Activated CD8-positive, alpha-beta memory T cell treated with anti-CD3 and anti-CD28 coated beads, Interleukin-2, amount 10 ng/mL, durations not matched to agents 7 days and 5 days (primary cell): ENCODE measurements at places on chromosomes 12 and 14. TPM values are rescaled to one million over a fixed set of nuclear protein-coding genes. Genes with fewer than 3 reads are reported as not detected.

DNA sequence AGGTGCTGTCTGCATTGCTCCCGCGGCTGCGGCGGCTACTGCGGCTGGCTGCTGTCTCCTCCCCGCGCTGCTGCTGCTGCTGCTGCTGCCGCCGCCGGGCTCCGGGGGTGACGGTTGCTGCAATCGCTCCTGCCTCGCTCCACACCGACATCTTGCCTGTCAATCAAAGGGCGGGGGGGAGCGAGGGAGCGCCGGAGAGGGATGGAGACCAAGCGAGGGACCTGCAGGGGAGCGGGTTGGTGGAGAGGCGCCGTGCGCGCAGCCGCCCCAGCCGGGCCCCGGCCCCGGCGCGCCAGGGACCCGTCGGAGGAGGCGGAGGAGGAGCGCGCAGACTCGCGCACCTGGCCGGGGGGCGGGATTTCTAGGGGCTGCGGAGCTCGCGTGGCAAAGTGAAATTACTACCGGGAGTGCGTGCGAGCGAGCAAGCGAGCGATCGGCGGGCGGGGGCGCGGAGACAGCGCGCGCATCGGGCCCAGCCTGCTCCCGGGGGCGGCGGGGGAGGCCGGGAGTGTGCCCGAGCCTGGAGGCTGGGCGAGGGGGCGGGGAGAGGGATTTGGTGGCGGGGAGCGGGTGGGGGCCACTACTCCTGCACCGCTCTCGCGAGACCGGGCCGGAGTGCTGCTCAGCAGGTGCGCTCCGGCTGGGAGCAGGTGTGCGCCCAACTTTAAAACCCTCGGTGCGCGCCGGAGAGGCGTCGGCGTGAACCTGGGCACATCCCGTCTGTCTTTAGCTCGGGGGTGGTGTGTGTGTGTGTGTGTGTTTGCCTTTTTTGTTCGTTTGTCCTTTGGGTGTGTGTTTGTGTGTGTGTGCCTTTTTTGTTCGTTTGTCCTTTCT lies at the start of gene KSR2:
Gene KSR2 (minus strand): TSS at position 165 of the 834 bp plus-strand sequence. CDS start 735 bp downstream, outside the sequence.
- peak; percentile 57 for DNase-seq
- no peak within 1 kb of the TSS for H3K27ac ChIP-seq

- H3K27ac ChIP-seq = no peak overlapping the region
- no peaks in the 10 kb centered on the region for H3K36me3 ChIP-seq
- no peak for DNase-seq
- peaks cover 3% of the 10 kb centered on the region for H3K4me1 ChIP-seq
- no peak overlapping the region for H3K4me3 ChIP-seq
These were observed 229.1 kb upstream of the RTL1 start for GRCh38 chr14:101132588-101132987.

GRCh38 chr14:23577004-23577681 lies 1.4 kb downstream of the JPH4 start:
- DNase-seq = no peak
- no peaks in the 10 kb centered on the region for H3K36me3 ChIP-seq
- no peak overlapping the region for H3K4me3 ChIP-seq
- H3K27ac ChIP-seq = no peak overlapping the region
- H3K27me3 ChIP-seq = peaks cover 48% of the 10 kb centered on the region

GRCh38 chr12:69329669-69330428 lies 18.3 kb upstream of the LYZ start:
- DNase-seq = peak; percentile 61
- peak overlapping the region; percentile 92 for H3K27ac ChIP-seq
- H3K36me3 ChIP-seq = no peaks in the 10 kb centered on the region
- H3K4me1 ChIP-seq = peaks cover 36% of the 10 kb centered on the region
- H3K27me3 ChIP-seq = no peaks in the 10 kb centered on the region

Gene FAM90A1
- total RNA-seq = 0.14 TPM

- no peaks in the 10 kb centered on the region for H3K4me1 ChIP-seq
- H3K4me3 ChIP-seq = no peak within 1 kb of the TSS
- H3K27me3 ChIP-seq = peaks cover 97% of the 10 kb centered on the region
- DNase-seq = no peak
- peak within 1 kb of the TSS; percentile 49 for H3K27ac ChIP-seq
These were observed at the start of gene TBX5 for GRCh38 chr12:114405519-114406271. TBX5 (minus strand) TSS chr12:114406144; CDS start chr12:114403898, 2,246 bp downstream.

DNA sequence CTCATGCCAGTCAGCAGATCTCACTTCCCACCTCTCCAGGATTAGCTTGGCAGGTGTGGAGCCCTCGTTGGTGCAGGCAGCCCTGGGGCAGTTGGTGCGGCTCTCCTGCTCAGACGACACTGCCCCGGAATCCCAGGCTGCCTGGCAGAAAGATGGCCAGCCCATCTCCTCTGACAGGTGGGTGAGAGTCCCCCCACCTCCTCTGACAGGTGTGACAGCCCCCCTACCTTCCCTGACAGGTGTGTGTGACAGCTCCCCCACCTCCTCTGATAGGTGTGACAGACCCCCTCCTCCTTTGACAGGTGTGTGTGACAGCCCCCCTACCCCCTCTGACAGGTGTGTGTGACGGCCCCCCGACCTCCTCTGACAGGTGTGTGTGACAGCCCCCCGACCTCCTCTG lies 26.3 kb downstream of the PAPLN start:
- H3K4me1 ChIP-seq = no peaks in the 10 kb centered on the region
- no peaks in the 10 kb centered on the region for H3K36me3 ChIP-seq
- no peak overlapping the region for H3K4me3 ChIP-seq
- H3K27ac ChIP-seq = no peak overlapping the region

DNA sequence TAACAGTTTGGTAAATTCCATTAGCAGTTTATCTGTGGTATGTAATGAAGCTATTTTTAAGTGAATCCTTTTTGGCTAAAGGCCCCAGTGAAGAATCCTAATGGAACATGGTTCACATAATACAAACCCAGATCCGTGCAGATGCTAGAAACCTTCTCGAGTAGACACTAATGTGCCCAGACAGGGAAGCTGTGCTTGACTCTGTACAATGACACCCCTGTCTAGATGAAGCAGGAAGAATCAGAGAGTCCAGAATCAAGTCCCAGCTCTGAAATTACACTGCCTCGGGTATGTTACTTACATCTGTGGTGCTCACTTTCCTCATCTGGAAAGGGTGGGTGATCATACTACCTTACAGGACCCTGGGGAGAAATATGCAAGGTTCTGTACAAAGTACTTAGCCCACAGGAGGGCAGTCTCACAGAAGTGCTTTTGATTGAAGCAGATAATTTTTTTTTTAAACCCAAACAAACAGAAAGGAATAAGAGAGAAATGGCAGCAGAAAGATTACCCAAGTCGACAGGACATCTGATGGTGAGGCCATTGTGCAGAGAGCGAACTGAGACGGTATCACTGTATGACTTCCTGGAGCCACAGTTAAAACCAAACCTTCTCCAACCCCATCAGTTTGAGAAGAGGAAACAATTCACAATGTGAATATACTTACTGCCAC lies 8.5 kb downstream of the CRACR2A start:
- peak overlapping the region; percentile 58 for H3K4me3 ChIP-seq
- H3K36me3 ChIP-seq = peaks cover 73% of the 10 kb centered on the region
- H3K27me3 ChIP-seq = no peaks in the 10 kb centered on the region

DNA sequence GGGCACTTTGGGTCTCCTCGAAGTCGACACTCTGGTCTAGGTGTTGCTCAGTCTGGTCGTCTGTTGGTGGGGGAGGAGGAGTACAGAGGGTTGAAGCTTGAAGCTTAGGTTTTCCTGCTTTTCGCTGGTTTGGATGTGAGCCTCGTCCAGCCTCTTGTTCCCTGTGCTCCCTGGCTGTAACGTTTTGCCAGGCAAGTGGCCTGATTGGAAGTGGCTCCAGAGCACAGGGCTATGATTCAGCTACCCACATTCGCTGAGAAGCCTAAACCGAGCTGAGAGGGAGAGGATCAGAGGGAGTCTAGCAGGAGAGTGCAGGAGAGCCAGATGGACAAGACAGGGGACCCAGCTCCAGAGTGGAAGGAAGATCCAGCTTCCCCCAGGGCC lies 6.1 kb downstream of the HOXC10 start:
- DNase-seq = no peak
- peaks cover 97% of the 10 kb centered on the region for H3K27me3 ChIP-seq
- peaks cover 30% of the 10 kb centered on the region for H3K4me1 ChIP-seq
- H3K27ac ChIP-seq = no peak overlapping the region

DNA sequence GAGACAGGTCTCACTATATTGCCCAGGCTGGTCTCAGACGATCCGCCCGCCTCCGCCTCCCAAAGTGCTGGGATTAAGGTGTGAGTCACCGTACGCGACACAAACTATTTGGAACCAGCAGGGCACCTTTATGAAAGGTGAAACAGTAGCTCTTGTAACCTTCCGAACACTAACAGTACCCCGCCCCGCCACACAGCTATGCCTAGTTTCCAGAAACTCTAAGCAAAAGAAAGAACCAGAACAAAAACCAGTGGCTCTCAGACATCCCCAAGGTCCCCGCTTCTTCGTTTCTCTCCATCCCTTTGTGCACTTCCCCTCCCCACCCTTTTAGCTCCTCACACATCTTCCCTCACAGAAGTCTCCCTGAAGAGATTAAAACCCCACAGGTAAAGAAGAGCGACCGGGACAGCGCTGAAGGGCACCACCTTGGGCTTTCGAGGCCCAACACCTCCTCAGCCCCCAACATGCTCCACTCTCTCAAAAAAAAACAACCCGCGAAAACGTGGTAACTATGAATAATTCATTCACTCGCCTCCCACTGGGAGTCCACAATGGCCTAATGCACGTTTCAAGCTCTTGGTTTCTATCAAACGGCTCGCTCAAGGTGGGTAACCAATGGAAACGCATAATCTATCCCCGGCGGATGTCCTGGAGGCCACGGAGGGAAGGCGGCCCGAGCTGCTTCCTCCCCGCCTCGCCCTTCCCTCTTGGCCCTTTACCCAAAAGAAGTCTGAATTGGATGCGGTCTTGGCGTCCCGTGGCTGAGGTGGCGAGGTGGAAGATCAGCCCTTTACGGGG lies 877 bp downstream of the BAG5 start:
- H3K4me1 ChIP-seq = peaks cover 62% of the 10 kb centered on the region
- peak overlapping the region; percentile 90 for H3K27ac ChIP-seq
- H3K27me3 ChIP-seq = no peaks in the 10 kb centered on the region
- peak overlapping the region; percentile 89 for H3K4me3 ChIP-seq
- H3K36me3 ChIP-seq = peaks cover 28% of the 10 kb centered on the region

Gene GALNT16
- total RNA-seq = 0.16 TPM

Gene PCNX1
- 69.2 TPM for total RNA-seq

Gene SMCO2
- 0.91 TPM for total RNA-seq

Gene HOXC5
- not detected for total RNA-seq

GRCh38 chr14:23171222-23171975 lies 12.1 kb downstream of the SLC7A8 start:
- H3K36me3 ChIP-seq = no peaks in the 10 kb centered on the region
- DNase-seq = no peak
- H3K4me1 ChIP-seq = no peaks in the 10 kb centered on the region
- no peak overlapping the region for H3K4me3 ChIP-seq

- no peak overlapping the region for H3K4me3 ChIP-seq
- DNase-seq = no peak
- no peak overlapping the region for H3K27ac ChIP-seq
- peaks cover 1% of the 10 kb centered on the region for H3K36me3 ChIP-seq
- H3K27me3 ChIP-seq = peaks cover 2% of the 10 kb centered on the region
These were observed 73.2 kb upstream of the MDM1 start for GRCh38 chr12:68405343-68405781.
